GM19239 (cell line): ENCODE measurements at places on chromosomes 1 and 21.

GRCh38 chr1:232990176-232991128 lies 40.0 kb downstream of the NTPCR start:
- no peak for DNase-seq

DNA sequence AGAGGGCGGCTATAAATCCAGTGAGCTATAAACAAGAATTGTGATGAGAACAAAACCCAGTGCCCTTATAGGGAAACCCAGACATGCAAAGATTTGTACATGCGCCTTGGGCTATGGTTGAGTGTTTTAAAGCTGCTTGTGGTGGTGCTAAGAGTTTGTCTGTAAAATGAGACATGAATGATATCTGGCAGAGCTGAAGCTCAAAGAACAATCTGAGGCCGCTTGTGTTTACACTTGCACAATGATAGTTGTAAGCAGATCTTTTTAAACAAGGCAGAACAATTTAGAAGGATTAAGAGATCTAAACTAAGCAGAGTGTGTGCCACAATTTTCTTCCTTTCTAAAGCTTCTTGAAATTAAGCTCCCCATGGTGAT lies 80.4 kb upstream of the ADAMTS5 start:
- DNase-seq = no peak

DNA sequence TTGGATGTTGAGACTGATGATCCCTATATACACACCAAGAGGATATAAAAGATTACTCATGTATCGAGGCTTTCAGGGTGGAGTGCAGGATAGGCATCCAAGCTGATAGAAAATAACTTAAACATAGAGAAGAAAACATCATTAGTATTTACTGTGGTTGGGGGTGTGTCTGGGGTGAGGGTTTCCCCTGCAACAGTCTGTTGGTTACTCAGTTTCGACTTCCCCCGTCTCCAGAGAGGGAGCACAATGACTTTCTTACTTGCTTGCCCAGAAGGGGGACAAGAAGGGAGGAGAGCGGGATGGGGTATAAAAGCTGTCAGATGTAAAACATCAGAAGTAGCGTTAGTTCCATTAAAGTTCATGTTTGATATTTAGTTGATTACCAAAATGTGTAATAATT lies 717.4 kb upstream of the ZP4 start:
- no peak for DNase-seq

DNA sequence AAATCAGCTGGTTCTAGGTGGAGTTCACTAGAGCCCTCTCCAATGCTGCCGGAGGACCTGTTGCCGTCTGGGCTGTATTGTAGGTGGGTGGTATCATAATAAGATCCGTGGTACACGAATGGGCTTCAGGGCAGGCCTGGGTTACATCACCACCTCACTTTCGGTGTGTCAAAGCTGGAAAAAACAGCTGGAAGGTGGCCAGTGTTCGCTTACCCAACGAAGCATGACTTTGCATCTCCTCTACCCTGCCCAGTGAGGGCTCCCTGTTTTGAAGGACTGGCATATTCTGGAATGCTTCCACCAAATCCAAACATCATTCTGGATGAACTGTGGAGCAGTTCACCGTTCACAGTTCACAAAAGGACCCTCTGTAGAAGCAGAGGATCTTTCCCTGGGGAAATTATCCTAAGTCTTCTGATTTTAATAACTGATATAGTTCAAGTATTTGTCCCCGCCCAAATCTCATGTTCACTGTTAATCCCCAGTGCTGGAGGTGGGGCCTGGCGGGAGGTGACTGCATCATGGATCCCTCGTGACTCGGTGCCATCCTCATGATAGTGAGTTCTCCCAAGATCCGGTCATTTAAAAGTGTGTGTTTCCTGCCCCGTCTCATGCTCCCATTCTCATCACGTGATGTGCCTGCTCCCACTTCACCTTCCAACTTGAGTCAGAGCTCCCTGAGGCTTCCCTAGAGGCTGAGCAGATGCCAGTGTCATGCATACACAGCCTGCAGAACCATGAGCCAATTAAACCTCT lies 429.0 kb downstream of the KIF26B start:
- DNase-seq = no peak

DNA sequence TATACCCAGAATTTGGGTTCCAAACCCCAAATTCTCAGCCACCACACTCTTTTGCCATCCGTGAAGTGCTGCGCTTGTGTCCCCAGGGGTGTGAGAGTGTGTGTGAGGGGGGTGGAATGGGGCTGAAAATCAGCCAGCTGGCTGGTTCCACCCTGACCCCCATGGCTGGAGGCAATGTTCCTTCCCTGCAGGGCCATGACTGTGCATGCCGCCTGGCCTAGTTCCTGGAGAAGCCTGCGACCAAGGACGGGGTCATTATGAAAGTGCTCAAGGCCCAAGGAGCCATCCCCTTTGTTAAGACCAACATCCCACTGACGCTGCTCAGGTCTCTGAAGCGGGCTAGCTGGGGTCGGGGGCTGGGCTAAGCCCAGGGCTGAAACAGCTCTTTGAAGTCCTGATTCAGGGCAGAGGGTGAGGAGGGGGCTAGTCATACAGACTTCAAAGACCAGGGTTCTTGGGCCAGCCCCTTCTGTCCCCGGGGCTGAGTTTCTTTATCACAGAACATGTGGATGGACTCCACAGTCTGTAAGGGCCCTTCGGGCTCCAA lies 38.7 kb downstream of the FAAH start:
- no peak for DNase-seq

DNA sequence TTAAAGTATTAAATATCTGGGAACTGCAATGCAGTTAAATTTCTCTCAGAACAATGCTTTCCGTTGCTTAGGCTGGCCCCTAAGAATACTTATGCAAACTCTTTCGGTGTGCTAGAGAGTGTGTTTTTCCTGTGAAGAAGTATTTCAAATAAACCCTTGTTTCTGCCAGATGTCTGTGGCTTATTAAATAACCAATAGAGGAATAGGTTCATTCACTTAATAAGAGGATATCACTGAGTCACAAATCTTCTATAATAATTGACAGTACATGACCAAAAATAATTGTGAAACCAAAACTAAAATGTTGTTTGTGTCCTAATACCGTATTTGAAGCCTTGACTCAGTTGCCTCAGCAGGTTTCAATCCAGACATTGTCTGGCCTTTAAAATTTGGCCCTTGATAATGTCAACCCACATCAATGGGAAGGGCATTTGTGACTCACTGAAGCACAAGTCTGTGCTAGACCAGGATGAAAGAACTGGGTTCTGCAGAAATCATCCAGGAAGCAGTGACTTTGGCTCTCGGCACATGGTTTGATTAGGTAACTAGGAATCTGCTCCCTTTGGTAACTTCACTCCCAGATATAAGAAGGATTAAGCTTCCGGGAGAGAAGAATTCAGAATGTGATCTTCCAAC lies 104.2 kb upstream of the BARHL2 start:
- no peak for DNase-seq

DNA sequence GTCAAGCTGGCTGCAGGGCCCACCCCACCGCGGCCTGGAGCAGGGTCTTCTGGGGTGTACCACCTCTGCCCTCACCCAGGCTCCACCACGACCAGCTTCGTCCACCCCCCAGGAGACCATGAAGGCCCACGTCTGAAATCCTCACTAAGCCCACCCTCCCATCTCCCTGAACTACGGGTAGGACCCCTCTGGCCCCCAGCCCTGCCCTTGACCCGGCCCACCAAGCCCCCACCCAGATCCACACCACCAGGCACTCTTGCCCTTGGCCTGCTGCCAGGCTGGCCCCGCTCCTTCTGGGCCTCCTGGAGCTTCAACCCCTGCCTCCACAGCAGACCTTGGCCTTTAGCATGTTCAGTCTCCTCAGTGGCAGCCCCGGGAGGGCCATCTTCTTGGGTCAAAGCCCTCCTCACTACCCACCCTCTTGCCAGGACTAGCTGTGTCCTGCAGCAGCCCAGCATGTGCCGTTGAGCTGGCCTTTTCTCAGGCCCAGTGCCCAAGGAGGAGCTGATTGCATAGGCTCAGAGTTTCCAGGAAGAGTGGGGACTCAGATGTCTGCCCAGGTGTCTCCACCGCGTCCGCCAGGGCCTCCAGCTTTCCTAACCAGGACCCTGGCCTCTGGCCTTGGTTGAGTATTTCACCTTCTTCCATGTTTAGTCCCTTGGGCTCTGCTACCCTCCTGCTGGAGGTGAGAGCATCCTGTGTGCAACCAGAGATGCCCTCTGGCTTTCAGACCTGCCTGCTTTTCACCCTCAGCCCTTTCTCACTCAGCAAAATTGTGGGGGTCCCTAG lies 17.7 kb upstream of the SAMD11 start:
- peak; percentile 20 for DNase-seq

GRCh38 chr1:77060000-77060399 lies 159.2 kb downstream of the PIGK start:
- no peak for DNase-seq

- DNase-seq = no peak
Observed at GRCh38 chr1:16367968-16368890, 1.2 kb downstream of the SZRD1 start.
